Activated CD4-positive, alpha-beta memory T cell treated with anti-CD3 and anti-CD28 coated beads, Interleukin-2, amount 10 ng/mL, durations not matched to agents 7 days and 5 days (primary cell): ENCODE measurements at places on chromosomes 12 and 14. TPM values are rescaled to one million over a fixed set of nuclear protein-coding genes. Genes with fewer than 3 reads are reported as not detected.

- no peak overlapping the region for H3K27ac ChIP-seq
- H3K27me3 ChIP-seq = no peaks in the 10 kb centered on the region
- peaks cover 5% of the 10 kb centered on the region for H3K36me3 ChIP-seq
- DNase-seq = no peak
Measured at GRCh38 chr14:44981198-44981597, 19.2 kb downstream of the TOGARAM1 start.

Gene PLA2G1B
- total RNA-seq = not detected

Gene RFLNA
- not detected for total RNA-seq

Gene SMIM41
- not detected for total RNA-seq

GRCh38 chr14:51652168-51653078, 713 bp downstream of the FRMD6 start:
- no peaks in the 10 kb centered on the region for H3K36me3 ChIP-seq
- DNase-seq = peak; percentile 39
- H3K4me3 ChIP-seq = peak overlapping the region; percentile 79
- H3K4me1 ChIP-seq = peaks cover 30% of the 10 kb centered on the region
- peaks cover 31% of the 10 kb centered on the region for H3K27me3 ChIP-seq
- no peak overlapping the region for H3K27ac ChIP-seq

- H3K27me3 ChIP-seq = no peaks in the 10 kb centered on the region
- H3K27ac ChIP-seq = no peak overlapping the region
- no peak overlapping the region for H3K4me3 ChIP-seq
Measured at GRCh38 chr12:80776706-80777105, 60.0 kb downstream of the MYF5 start.

GRCh38 chr12:1643905-1644533, 15.0 kb downstream of the WNT5B start:
- peaks cover 32% of the 10 kb centered on the region for H3K4me1 ChIP-seq
- no peak for DNase-seq
- no peaks in the 10 kb centered on the region for H3K36me3 ChIP-seq

- H3K4me3 ChIP-seq = no peak overlapping the region
- no peaks in the 10 kb centered on the region for H3K27me3 ChIP-seq
- no peak overlapping the region for H3K27ac ChIP-seq
- DNase-seq = no peak
Measured at GRCh38 chr14:53032838-53033390, 82.1 kb upstream of the FERMT2 start.

Gene HOXC6
- total RNA-seq = not detected

DNA sequence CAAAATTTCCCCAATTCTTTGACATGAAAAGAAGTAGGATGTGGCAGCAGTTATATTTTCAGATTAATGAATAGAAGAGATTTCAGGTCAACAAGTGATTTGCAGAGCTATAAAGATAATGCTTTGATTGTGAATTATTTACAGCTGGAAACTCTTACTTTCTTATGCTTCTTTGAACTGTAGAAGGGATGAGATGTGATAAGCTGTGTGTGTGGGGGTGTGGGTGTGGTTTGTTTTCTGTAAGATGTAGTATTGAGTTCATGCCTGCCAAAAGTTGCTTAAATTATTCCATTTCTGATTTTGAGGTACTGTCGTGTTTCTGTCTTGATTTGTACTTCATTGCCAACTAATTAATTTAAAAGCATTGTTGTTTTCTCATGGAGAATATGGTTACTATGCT, 22.7 kb downstream of the AEBP2 start:
- no peak overlapping the region for H3K4me3 ChIP-seq
- peaks cover 13% of the 10 kb centered on the region for H3K4me1 ChIP-seq
- no peak for DNase-seq
- H3K27me3 ChIP-seq = no peaks in the 10 kb centered on the region
